ENCODE measurements at places on chromosomes 5 and 9. TPM values are rescaled to one million over a fixed set of nuclear protein-coding genes. Genes with fewer than 3 reads are reported as not detected.
A peak's percentile ranks its signal among the peaks of the same experiment; 100 is the strongest.

- peak; percentile 62 for DNase-seq
Observed at GRCh38 chr5:57858905-57859304, 376.3 kb upstream of the ACTBL2 start.

DNA sequence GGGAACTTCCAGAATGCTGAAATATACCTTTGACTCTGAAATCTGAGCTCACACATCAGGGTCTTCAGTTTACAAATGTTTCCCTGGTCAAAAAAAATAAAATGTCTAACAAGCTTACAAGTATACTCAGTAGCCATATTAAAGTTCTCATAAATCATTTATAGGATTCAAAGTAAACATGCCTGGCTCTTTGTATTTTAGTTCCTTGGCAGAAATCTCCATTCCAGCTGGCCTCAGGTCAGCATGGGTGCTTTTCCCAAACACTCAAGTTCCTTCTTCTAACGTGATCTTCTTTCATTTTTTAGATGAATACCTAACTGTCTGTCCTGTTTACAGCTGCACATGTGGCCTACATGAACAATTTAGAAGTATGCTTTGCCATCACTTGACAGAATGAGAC is 263.2 kb downstream of the GAS1 start:
- no peak for DNase-seq

- DNase-seq: no peak
Observed at GRCh38 chr9:126499005-126499910, 114.5 kb upstream of the LMX1B start.

GRCh38 chr9:13778631-13779030 is 499.1 kb upstream of the MPDZ start:
- no peak for DNase-seq

DNA sequence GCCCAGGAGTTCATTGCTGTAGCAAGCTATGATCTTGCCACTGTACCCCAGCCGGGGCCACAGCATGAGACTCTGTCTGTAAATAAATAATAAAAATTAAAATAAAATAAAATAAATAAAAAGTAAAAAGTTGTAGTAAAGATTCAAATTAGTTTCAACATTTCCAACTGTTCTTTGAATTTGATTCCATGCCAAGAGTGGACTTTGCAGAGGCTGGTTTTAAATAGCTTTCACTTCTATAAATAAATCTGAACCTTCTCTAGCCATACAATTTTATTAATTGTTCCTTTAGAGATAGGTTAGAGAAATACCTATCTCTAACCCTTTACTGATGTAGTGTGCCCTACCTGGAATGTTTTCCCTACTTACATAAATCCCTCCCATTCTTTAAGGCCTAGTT is 129.7 kb upstream of the SLIT3 start:
- DNase-seq: no peak

GRCh38 chr5:109347252-109347888 is 62.4 kb downstream of the PJA2 start:
- no peak for DNase-seq

DNA sequence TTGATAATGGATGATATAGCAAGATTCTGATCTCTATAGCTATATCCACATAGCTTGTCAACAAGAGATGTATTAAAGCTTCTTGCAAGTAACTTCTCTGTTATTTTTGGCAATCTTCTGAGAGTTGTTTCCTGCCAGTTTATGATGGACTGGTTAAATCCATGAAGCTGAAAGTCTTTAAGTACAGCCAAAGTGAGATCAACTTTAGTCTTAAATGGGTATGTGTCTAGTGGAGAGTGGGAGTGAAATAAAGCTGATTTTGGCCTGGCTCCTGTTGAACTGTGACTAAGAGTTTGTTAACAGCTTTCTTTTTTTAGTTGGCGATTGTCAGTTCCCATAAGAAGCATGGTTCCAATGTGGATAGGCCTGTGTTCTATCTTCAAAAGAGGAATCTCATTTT is 350.9 kb upstream of the PCSK5 start:
- DNase-seq: no peak

GRCh38 chr5:64773533-64773932 is 4.8 kb downstream of the CWC27 start:
- no peak for DNase-seq

DNA sequence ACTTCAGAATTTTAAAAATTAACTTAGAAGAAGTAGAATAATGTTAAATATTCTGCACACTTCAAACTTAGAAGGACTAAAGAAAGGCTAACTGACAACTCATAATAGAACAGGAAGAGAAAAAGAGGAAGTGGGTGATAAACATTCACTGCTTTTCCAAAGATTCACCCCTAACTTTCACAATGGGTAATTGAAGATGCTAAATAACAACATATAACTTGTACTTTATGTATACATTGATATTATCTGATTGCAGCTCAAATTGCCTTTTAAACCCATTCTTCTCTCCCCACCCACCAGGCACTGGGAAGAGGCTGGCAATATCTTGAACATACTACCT is 376.6 kb downstream of the EFNA5 start:
- DNase-seq: no peak

GRCh38 chr5:66929995-66930394 is 266.6 kb downstream of the CD180 start:
- DNase-seq: no peak

- no peak for DNase-seq
Observed at GRCh38 chr5:126680191-126680817, 79.6 kb downstream of the PHAX start.

GRCh38 chr5:55220433-55221185 is 6.5 kb downstream of the MCIDAS start:
- DNase-seq: no peak

GRK6 gene
- polyA plus RNA-seq: 32.3 TPM

NXNL2 gene
- 4.8 TPM for polyA plus RNA-seq

GCNT4 gene
- 13.3 TPM for polyA plus RNA-seq

Data from renal pelvis (tissue), 12 donors.